ENCODE measurements at places on chromosomes 4 and X. TPM values are rescaled to one million over a fixed set of nuclear protein-coding genes. Genes with fewer than 3 reads are reported as not detected.

The FGF2 gene
- total RNA-seq = 8.9 TPM

The GPRASP3 gene
- total RNA-seq = 5.2 TPM

DNA sequence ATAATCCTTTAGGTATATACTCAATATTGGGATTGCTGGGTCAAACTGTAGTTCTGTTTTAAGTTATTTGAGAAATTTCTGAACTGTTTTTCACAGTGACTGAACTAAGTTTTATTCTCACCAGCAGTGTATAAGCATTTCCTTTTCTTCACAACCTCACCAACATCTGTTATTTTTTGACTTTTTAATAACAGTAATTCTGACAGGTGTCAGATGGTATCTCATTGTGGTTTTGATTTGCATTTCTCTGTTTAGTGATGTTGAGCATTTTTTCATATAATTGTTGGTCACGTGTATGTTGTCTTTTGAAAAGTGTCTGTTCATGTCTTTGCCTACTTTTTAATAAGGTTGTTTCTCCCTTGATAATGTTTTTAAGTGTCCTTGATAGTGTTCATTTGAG lies 112.6 kb downstream of the LINC00632 start:
- no peaks in the 10 kb centered on the region for H3K36me3 ChIP-seq
- DNase-seq = no peak
- H3K4me1 ChIP-seq = no peaks in the 10 kb centered on the region
- H3K4me3 ChIP-seq = no peak overlapping the region
- no peaks in the 10 kb centered on the region for H3K27me3 ChIP-seq

GRCh38 chrX:54484666-54485065 lies 11.4 kb downstream of the FGD1 start:
- H3K4me3 ChIP-seq = no peak overlapping the region
- DNase-seq = peak; percentile 49
- H3K36me3 ChIP-seq = no peaks in the 10 kb centered on the region
- peak overlapping the region; percentile 38 for H3K27ac ChIP-seq

GRCh38 chrX:47502316-47503125 lies 19.5 kb upstream of the ZNF41 start:
- no peak overlapping the region for H3K4me3 ChIP-seq
- H3K4me1 ChIP-seq = peaks cover 16% of the 10 kb centered on the region
- DNase-seq = peak; percentile 47
- H3K27me3 ChIP-seq = peaks cover 2% of the 10 kb centered on the region
